ENCODE measurements at places on chromosomes 7 and 10.

DNA sequence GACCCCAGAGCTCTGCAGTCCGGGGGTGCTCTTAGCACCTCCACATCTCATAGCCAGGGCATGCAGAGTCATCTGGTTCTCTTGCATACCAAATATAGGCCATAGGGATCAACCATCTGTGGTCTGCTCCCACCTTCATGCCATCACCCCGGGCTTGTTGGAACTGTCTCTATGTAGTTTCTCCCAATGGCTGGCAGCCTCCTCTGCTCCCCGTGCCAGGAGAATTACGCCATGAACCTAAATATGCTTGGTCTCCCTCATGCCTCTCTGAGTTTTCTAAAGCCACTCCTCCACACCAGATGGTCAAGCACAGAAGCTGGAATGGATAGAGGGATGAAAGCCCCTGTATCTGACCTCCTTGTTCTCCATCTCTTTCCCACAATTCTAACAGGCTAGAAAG is 302.6 kb upstream of the MYO3A start:
- DNase-seq = no peak

DNA sequence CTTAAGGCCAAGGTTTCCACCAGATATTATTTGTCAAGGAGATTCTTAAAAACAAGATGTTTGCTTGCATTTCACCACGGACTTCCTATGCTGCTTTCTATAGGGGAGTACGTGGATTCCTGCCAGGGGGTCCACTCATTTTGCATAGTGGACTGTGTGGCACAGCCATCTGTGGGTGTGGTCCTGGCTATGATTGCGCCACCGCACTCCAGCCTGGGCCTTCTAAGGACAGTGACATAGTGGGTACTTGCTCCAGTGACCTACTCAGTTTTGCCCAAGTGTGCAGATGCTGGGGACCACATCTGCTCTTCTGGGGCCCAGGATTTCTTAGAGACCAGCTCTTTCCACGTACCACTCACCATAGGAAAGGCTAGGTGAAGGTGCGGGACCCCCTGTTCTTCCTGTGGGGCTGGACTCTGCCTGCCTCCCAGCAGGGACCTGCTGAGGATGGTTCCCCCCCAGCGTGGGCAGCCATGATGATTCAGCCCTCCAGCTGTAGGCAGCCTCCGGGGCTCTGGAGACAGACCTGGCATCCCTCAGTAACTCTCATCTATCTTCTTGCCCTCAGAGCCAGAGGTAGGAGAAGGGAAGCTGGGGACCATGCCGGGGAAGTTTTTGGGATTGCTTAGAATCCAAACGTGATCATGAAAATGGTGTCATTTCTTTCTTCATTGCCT is 42.9 kb downstream of the HK1 start:
- no peak for DNase-seq

DNA sequence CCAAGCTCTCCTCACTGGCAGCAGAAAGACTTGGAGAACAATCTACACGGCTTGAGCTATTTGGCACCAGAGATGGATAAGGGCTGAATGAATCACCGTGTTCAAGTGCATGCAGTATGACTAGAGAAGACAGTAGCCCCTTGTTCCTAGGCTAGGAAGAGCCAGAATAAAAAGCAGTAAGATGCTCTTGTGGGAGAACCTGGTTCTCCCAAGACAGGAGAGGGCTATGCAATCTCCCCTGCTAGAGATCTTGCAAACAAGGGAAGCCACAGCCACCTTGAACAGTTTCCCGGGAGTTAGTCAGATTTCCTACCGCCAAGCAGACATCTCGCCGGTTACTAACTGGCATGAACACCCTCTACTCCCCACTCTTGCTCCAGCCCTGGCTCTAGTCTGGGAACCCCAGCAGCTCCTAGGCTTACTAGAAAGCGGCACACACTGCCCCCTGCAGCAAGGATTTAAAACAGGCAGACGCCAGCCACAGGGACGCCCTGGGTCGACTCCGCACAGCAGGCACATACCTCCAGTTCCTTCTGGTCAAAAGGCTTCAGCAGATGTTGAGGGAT is 107.3 kb downstream of the SMURF1 start:
- peak; percentile 60 for DNase-seq

GRCh38 chr10:49605939-49606509 is 4.1 kb upstream of the SLC18A3 start:
- DNase-seq = no peak

- DNase-seq = no peak
Observed at GRCh38 chr10:22765660-22766547, 51.5 kb upstream of the PIP4K2A start.

Measured in head of caudate nucleus (tissue), 42 donors.